Chondrocyte (in vitro differentiated cells): ENCODE measurements at places on chromosomes 2 and 18. TPM values are rescaled to one million over a fixed set of nuclear protein-coding genes. Genes with fewer than 3 reads are reported as not detected.

GRCh38 chr2:106664669-106665068 is 177.5 kb downstream of the CD8B2 start:
- DNase-seq = no peak

- DNase-seq = no peak
Measured at GRCh38 chr18:47184419-47185050, 8.4 kb upstream of the IER3IP1 start.

DNA sequence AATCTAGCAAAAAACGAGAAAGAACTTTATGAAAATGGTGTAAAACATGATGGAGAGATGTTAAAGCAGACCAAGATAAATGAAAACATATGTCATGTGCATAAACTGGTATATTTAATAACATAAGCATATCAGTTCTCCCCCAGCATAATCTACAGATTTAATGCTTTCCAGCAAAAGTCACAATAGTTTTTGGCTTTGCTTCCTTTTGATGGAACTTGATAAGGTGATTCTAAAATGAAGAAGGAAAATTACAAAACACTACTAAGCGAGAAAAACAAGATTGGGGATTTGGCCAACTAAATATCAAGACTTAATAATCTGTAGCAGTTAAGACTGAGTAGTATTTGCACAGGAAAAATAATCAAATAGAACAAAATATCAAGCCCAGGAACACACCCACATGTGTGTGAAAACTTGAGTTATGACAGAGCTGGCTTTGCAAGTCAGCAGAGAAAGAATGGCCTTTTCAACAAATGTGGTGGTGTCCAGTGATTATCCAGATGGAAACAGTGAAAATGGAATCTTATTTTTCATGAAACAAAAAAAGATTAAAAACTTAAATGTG is 83.7 kb upstream of the L3MBTL4 start:
- no peak for DNase-seq

DNA sequence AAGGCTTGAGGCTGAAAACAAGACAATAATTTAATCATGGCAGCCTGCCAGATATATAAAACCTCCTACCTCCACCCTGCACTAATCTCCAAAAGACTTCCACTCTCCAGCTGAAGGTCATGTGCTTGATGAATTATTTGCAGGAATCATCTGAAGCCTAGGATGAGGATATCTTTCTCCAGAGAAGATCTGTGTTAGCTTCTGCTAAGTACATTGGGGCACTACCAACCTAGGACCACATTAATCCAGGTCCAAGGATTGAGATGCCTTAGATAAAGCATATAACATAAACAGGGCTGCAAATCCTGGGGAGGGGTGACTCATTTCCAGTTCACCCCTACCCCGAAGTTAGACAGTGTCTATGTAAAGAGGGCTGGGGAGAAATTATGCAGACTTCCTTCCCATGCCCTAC is 80.5 kb upstream of the FRZB start:
- DNase-seq = no peak

DNA sequence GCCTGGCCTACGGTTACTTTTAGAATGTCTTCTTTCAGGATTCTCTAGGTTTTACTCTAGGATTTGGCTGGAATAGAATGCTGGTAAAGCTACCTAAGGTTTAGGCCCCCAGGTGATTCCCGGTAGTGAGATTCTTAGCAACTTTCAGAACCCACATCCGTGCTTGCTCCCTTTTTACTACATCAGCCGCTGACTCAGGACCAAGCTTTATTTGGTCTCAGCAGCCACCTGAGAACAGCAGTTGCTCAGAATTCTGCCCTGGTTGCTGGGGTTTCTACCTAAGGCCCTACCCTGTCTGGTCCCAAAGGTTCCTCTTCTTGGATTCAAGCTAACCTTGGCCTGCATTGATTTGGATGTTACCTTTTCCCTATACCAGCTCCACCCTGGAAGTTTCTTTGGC is 36.1 kb upstream of the NDUFV2 start:
- DNase-seq = no peak

- DNase-seq = no peak
Measured at GRCh38 chr18:56085551-56085950, 497.6 kb upstream of the TCF4 start.

DNA sequence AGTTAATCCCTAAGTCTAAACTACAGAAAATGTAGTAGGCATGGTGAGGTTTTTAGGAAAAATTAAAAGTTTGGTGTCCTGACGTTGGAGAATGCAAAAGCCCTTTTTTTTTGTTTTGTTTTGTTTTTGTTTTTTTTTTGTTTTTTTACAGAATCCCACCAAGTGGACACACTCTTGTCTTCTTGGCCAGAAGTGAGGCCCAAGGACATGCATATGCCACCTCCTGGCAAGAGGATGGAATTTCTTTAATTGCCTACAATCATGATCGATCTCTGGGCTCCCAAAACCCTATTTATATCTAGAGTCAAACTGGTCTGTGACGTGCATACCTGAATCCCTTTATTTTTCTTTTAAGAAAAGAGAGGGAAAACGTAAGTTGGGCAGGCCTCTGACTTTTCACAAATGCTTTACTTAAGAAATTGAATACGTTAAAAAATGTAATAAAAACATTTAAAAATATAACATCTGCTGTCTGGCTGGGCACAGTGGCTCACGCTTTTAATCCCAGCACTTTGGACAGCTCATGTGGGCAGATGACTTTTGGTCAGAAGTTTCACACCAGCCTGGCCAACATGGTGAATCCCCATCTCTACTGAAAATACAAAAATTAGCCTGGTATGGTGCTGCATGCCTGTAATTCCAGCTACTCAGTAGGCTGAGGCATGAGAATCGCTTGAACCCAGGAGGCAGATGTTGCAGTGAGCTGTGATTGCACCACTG is 502.7 kb downstream of the CBLN2 start:
- no peak for DNase-seq

GRCh38 chr2:170815746-170816503 is 762 bp upstream of the GAD1 start:
- no peak for DNase-seq

DNA sequence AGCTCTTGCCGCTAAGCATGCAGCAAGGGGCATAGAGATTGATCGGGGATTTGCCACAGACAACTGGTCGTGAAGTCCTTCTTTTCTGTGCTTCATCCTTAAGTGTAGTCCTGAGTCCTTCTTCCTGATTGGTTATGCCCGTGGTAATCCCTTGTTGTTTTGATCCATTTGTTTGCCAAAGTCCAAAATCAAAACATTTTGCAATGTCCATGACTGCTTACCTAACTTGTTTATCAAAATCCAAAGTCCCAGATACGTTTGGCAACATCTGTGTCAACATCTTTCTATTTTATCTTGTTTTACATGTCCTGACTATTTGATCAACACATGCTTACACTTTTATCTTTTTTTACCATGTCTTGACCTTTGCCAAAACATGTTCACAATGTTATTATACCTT is 229.0 kb upstream of the ZNF804A start:
- DNase-seq = no peak

GRCh38 chr18:55085557-55086285 is 126.5 kb upstream of the CCDC68 start:
- DNase-seq = no peak

GRCh38 chr2:9235147-9236044 is 28.8 kb downstream of the ASAP2 start:
- no peak for DNase-seq

DNA sequence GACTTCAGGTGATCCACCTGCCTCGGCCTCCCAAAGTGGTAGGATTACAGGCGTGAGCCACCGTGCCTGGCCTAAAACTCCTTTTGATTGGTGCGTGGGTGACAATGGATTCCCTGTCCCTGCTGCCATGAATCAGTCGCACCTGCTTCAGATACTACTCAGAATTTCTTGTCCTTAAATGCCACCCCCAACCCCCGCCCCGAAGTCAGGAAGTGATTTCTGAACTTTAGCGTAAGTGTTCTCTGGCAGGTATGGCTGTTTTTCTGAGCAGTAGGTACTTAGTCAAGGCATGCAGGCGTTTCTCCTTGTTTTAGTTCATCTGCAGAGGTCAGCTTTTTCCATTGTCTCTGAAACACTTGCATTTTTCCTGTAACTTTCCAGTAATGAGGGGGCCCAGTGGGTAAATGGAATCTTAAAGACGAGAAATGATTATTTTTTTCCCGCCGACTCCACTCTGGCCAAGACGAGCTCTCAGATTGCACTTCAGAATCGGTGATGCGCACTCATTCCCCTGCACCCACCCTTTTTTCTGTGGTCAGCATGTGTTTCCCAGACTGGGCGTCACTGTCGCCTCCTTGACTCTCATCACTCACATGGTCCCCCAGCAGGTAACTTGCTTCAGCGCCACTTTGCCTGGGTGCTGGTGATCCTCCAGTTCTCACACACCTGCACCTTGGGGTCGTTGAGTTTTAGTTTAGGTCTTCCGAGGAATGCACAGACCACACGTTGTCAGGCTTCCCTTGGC is 179.7 kb downstream of the GBX2 start:
- DNase-seq = no peak

DNA sequence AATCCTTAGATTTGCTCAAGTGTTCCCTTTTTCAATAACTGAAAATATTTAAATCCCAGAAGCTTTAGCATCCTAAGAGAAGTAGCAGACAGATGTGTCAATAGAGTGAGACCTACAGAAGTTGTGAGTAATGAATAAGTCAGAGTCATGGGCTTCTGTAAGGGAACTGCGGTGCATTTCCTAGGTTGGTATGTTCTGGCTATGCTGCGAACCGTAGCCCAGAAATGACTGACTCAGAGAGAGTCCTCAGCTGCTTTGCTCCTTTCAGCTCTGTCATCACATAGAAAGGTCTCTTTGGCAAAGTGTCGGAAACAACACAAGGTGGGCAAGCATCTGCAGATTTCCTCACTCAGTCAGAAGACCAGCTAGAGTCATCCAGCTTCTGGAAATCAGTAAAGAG is 297.1 kb downstream of the ARHGAP15 start:
- no peak for DNase-seq

The TMEM150A gene
- total RNA-seq = 17.1 to 19.9 TPM (median 17.9 TPM) in 3 replicates

The AGXT gene
- total RNA-seq = not detected in 3 replicates

The NTSR2 gene
- not detected in 3 replicates for total RNA-seq

The EIF5B gene
- 34.5 to 46.3 TPM (median 35.2 TPM) in 3 replicates for total RNA-seq

The C2orf49 gene
- total RNA-seq = 14.9 to 15.3 TPM (median 14.9 TPM) in 3 replicates

The IMPA2 gene
- total RNA-seq = 10.8 to 25.1 TPM (median 10.9 TPM) in 3 replicates

The TFCP2L1 gene
- 0.02 TPM in 1 of 3 replicates, not detected in the others for total RNA-seq
